GM23248 (cell line): ENCODE measurements at places on chromosomes 1 and 21. TPM values are rescaled to one million over a fixed set of nuclear protein-coding genes. Genes with fewer than 3 reads are reported as not detected.

The MCL1 gene
- 307 and 310 TPM in 2 replicates for total RNA-seq

The RNU1-3 gene
- total RNA-seq = under 0.01 TPM in 1 of 2 replicates, not detected in the other

The PLA2G2F gene
- total RNA-seq = not detected in 2 replicates

The IL19 gene
- total RNA-seq = not detected in 2 replicates

The AGT gene
- total RNA-seq = not detected in 2 replicates

The CCDC27 gene
- total RNA-seq = not detected in 2 replicates

The COL6A2 gene
- total RNA-seq = 1,939 and 2,103 TPM in 2 replicates

The TMCO4 gene
- 24.5 and 25.9 TPM in 2 replicates for total RNA-seq

- no peak overlapping the region for H3K27ac ChIP-seq
- no peaks in the 10 kb centered on the region for H3K27me3 ChIP-seq
- H3K4me3 ChIP-seq = no peak overlapping the region
Observed at GRCh38 chr1:234858722-234859121, 248.7 kb upstream of the IRF2BP2 start.

GRCh38 chr1:119713039-119713748 is 1.5 kb downstream of the PHGDH start:
- peak overlapping the region; percentile 92 for H3K4me3 ChIP-seq
- peaks cover 26% of the 10 kb centered on the region for H3K4me1 ChIP-seq
- no peaks in the 10 kb centered on the region for H3K27me3 ChIP-seq
- peak; percentile 67 for DNase-seq
- H3K27ac ChIP-seq = peak overlapping the region; percentile 82

DNA sequence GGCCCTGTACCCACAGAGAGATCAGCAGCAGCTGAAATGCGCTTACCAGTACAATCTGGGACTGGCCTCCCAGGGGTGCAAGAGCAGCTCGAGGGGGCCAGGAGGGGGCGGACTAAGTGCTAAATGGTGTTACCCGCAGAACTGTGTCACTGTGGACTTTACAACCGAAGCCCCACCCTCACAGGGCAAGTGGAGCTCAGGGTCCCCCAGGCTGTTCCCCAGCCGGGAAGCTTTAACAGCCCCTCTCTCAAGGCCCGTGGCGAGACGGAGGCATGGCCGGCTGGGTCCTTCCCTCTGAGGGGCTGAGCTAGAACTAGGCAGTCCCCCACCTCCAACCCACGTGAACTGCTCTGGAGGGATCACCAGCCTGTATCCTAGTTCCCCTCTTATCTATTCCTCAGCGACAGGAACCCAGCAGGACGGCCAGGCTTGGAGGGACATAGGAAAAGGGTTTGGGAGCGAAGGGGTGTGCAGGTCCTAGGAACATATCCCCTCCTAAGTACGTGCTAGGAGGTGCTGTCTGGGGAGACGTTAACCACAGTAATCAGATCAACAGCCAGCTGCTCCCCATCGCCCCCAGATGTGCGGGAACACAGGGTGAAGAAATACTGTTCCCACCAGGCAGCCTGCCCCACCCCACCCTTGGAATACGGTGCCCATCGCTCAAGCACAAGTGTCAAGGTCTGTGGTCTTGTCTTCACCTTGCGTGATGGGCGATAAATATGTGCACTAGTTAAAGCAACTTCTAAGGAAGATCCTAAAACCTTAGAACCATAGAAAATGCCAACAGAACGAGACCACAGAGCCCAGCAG is 24.4 kb downstream of the ZBTB17 start:
- peak; percentile 59 for DNase-seq
- H3K27me3 ChIP-seq = no peaks in the 10 kb centered on the region
- peak overlapping the region; percentile 100 for H3K27ac ChIP-seq

GRCh38 chr21:39188521-39189139 is 5.4 kb upstream of the PSMG1 start:
- H3K4me1 ChIP-seq = peaks cover 36% of the 10 kb centered on the region
- DNase-seq = peak; percentile 41
- H3K27ac ChIP-seq = peak overlapping the region; percentile 85; the same call in 1 of the 2 replicates
- H3K27me3 ChIP-seq = no peaks in the 10 kb centered on the region

GRCh38 chr1:156146020-156146768 is 7.2 kb upstream of the SEMA4A start:
- H3K27me3 ChIP-seq = no peaks in the 10 kb centered on the region
- DNase-seq = peak; percentile 96
- H3K4me1 ChIP-seq = peaks cover 26% of the 10 kb centered on the region

GRCh38 chr21:42515708-42516502 is 2.3 kb downstream of the SLC37A1 start:
- no peaks in the 10 kb centered on the region for H3K4me1 ChIP-seq
- H3K4me3 ChIP-seq = no peak overlapping the region
- H3K36me3 ChIP-seq = no peaks in the 10 kb centered on the region
- DNase-seq = peak; percentile 6
- H3K27ac ChIP-seq = no peak overlapping the region
- peaks cover 43% of the 10 kb centered on the region for H3K27me3 ChIP-seq

- H3K36me3 ChIP-seq = peaks cover 6% of the 10 kb centered on the region
- H3K4me1 ChIP-seq = peaks cover 63% of the 10 kb centered on the region
- H3K4me3 ChIP-seq = no peak overlapping the region
- no peaks in the 10 kb centered on the region for H3K27me3 ChIP-seq
- DNase-seq = no peak
- no peak overlapping the region; the same call in 1 of the 2 replicates for H3K27ac ChIP-seq
Observed at GRCh38 chr1:159913451-159914192, 11.7 kb downstream of the TAGLN2 start.

GRCh38 chr1:116853680-116854402 is 55.9 kb upstream of the PTGFRN start:
- H3K27ac ChIP-seq = peak overlapping the region; percentile 8; the same call in 1 of the 2 replicates
- H3K4me1 ChIP-seq = peaks cover 57% of the 10 kb centered on the region
- DNase-seq = peak; percentile 86

DNA sequence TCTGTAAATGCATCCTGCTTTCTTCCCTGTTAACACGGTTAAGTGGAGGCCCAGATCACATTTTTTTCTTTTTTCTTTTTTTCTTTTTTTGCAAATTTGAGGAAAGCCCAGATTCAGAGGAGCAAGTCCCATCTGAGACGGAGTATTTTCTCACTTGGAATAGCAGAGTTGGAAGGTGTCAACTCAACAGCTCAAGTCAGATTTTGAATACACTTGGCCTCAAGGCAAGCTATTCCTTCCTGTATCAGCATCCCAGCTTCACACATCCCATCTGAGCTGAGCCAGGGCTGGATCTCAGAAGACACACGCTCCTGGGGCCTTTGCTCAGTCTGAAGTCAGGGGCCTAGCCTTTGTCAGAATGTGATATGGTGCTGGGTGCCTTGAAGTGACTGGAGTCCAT is 11.5 kb upstream of the TNR start:
- DNase-seq = no peak
- no peaks in the 10 kb centered on the region for H3K4me1 ChIP-seq
- H3K27ac ChIP-seq = no peak overlapping the region
- no peaks in the 10 kb centered on the region for H3K27me3 ChIP-seq
- no peak overlapping the region for H3K4me3 ChIP-seq

- H3K36me3 ChIP-seq = no peaks in the 10 kb centered on the region
- no peak overlapping the region for H3K27ac ChIP-seq
- no peaks in the 10 kb centered on the region for H3K4me1 ChIP-seq
Observed at GRCh38 chr1:189921613-189922012, 556.1 kb downstream of the BRINP3 start.

GRCh38 chr1:199449221-199449620 is 578.3 kb upstream of the NR5A2 start:
- H3K4me3 ChIP-seq = no peak overlapping the region
- no peaks in the 10 kb centered on the region for H3K4me1 ChIP-seq
- no peaks in the 10 kb centered on the region for H3K36me3 ChIP-seq
- H3K27me3 ChIP-seq = no peaks in the 10 kb centered on the region; the same call in 1 of the 2 replicates

GRCh38 chr1:100868364-100868995 is 26.2 kb downstream of the EXTL2 start:
- peak overlapping the region; percentile 51 for H3K4me3 ChIP-seq
- DNase-seq = peak; percentile 65
- no peaks in the 10 kb centered on the region for H3K27me3 ChIP-seq
- peaks cover 20% of the 10 kb centered on the region for H3K4me1 ChIP-seq

DNA sequence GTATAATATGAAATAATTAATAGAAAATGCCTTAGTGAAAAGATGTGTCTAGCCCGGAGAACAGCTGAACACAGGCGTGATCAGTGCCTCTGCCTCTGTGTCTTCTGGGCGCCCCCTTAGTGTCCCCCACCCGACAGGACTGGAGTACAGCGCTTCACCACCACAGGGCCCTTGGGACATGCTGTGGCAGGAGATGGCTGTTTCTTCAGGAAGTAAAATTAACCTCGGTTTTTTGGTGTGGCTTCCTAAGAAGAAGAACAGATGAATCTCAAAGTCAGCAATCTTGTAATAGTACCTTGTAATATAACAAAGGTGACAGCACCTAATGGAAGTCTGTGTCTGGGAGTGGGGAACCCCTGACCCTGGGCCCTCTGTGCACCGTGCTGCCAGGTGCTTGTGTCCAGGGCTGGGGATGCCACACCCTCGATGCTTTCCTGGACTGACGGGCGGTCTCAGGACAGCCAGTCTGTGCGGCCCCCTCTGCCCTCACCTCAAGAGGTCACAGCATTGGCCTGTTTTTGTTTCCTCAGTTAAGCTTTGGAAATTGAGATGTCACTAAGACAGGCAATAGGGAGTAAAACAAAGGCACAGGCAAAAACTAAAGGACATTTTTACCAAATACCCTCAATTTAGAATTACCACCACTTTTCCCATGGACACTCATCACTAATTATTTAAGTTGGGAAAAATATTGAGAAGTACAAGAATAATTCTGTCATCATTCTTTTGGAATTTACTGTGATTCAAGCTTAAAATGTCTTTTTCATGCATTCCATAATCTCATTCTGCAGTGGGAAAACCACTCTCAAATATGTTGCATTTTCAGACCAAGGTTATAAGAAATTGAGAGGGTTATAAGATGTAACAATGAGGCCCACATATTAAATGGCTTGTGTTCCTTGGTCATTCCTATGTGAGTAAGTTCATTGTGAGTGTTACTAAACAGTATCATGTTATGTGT is 79.3 kb downstream of the ADARB1 start:
- DNase-seq = peak; percentile 64
- no peaks in the 10 kb centered on the region for H3K36me3 ChIP-seq
- H3K27ac ChIP-seq = peak overlapping the region; percentile 76
- peak overlapping the region; percentile 15; the same call in 1 of the 2 replicates for H3K4me3 ChIP-seq
- H3K4me1 ChIP-seq = peaks cover 21% of the 10 kb centered on the region

DNA sequence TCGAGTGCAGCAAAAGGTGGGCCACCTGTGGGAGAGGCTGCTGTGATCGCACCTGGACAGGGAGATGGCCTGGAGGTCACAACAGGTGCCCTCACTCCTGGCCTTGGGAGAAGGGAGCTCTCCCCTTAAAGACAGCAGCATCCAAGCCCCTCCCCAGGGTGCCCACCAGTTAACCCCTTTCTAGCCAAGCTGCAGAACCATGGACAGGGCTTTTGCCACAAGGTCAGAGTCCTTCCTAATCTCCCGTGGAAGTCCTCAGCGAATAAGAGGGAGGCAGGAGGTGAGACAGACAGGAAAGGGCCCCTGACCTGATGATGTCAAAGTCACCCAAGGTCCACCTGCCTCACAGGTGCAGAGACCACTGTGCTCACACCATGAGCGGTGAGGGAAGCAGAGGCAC is 1.7 kb downstream of the CNTN2 start:
- no peak overlapping the region for H3K4me3 ChIP-seq
- H3K36me3 ChIP-seq = no peaks in the 10 kb centered on the region
- DNase-seq = no peak
- H3K27me3 ChIP-seq = peaks cover 86% of the 10 kb centered on the region

- no peaks in the 10 kb centered on the region for H3K4me1 ChIP-seq
- H3K27ac ChIP-seq = no peak overlapping the region
- H3K36me3 ChIP-seq = no peaks in the 10 kb centered on the region
- no peak for DNase-seq
- H3K27me3 ChIP-seq = peaks cover 4% of the 10 kb centered on the region
- no peak overlapping the region for H3K4me3 ChIP-seq
Observed at GRCh38 chr1:99239690-99240089, 24.6 kb upstream of the PLPPR4 start.

DNA sequence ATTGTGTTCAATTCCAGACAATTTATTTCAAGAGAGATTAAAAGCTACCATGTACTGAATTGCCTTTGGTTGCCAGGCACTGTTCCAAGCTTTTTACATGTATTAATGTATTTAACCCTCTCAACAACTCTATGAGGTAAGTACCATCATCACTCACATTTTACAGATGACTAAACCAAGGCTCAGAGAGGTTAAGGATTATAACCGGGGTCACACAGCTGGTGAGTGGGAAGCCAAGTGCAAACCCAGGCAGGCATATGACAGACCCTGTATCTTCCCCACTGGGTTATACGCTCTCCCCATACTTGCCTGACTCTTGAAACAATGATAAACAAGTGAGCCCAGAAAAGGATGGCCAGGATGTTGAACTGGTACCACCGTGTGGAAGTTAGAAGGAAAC is 16.5 kb downstream of the PLEKHA6 start:
- peaks cover 19% of the 10 kb centered on the region for H3K4me1 ChIP-seq
- H3K36me3 ChIP-seq = no peaks in the 10 kb centered on the region
- no peak for DNase-seq
- no peak overlapping the region for H3K4me3 ChIP-seq
- H3K27me3 ChIP-seq = no peaks in the 10 kb centered on the region
- no peak overlapping the region for H3K27ac ChIP-seq

DNA sequence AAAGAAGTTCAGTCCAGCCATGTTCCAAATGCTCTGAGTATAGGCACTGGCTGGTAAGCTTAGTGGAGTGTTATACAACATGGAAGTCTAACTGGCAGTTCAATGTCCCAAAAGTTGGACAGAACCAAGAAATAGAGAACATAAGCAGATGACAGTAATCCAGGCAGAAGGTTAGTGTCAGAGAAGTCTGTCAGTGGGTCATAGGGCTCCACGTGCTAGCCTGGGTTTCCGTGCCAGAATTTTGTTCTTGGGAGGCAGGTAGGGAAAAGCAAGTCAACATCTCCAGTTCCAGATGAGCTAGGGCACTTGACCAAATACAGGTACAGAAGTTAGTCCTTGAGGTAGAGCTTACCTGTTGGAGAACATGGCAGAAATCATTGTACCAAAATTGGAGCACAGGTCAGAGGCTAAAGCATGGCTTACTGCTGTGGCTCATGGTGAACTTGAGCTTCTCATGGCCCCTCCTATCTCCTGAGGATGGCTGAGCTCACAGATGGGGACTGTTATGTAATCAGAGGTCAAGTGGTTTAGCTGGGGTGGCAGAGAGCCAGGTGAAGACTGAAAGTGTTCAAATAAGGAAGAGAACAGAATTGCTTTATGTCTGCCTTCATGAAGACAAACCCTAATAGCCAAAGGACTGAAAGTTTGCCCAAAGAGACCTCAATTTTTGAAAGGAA is 170.8 kb downstream of the NFIA start:
- H3K27me3 ChIP-seq = no peaks in the 10 kb centered on the region
- peak; percentile 33 for DNase-seq
- no peak overlapping the region for H3K27ac ChIP-seq
- H3K4me1 ChIP-seq = peaks cover 11% of the 10 kb centered on the region; the same call in 1 of the 2 replicates
- no peak overlapping the region for H3K4me3 ChIP-seq

GRCh38 chr1:112504001-112504660 is 4.6 kb upstream of the WNT2B start:
- H3K27ac ChIP-seq = no peak overlapping the region
- no peak for DNase-seq
- no peak overlapping the region for H3K4me3 ChIP-seq
- no peaks in the 10 kb centered on the region for H3K36me3 ChIP-seq
- H3K27me3 ChIP-seq = no peaks in the 10 kb centered on the region

- H3K27ac ChIP-seq = no peak overlapping the region
- H3K4me3 ChIP-seq = no peak overlapping the region
- H3K4me1 ChIP-seq = no peaks in the 10 kb centered on the region
- H3K27me3 ChIP-seq = no peaks in the 10 kb centered on the region
- H3K36me3 ChIP-seq = no peaks in the 10 kb centered on the region
- no peak for DNase-seq
Observed at GRCh38 chr1:211155040-211155439, 21.1 kb upstream of the KCNH1 start.
